ENCODE measurements at places on chromosomes 3 and 15. TPM values are rescaled to one million over a fixed set of nuclear protein-coding genes. Genes with fewer than 3 reads are reported as not detected.

IRAK2 gene
- 0.20 TPM for total RNA-seq

DNA sequence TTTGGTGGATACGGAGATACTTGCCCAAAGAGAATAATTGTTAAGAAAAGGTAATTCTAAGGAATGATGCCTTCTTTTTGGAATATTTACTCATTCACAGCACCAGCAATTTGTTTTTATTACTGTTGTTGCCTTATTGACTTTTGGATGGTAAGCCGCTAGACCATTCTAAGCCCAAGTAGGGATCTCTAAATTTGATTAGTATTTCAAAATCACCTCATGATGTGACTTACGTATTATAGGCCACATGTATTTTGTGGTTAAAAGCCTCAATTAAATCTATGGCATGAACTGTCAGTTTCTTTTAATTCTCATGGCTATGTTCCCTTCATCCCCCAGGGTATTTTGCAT lies 94.1 kb downstream of the PLCL2 start:
- DNase-seq = no peak

- no peak for DNase-seq
These were observed 14.1 kb downstream of the UBP1 start for GRCh38 chr3:33426068-33426467.

ANKRD34C gene
- not detected for total RNA-seq

- no peak for DNase-seq
These were observed 23.5 kb downstream of the PTH1R start for GRCh38 chr3:46901061-46901460.

DNA sequence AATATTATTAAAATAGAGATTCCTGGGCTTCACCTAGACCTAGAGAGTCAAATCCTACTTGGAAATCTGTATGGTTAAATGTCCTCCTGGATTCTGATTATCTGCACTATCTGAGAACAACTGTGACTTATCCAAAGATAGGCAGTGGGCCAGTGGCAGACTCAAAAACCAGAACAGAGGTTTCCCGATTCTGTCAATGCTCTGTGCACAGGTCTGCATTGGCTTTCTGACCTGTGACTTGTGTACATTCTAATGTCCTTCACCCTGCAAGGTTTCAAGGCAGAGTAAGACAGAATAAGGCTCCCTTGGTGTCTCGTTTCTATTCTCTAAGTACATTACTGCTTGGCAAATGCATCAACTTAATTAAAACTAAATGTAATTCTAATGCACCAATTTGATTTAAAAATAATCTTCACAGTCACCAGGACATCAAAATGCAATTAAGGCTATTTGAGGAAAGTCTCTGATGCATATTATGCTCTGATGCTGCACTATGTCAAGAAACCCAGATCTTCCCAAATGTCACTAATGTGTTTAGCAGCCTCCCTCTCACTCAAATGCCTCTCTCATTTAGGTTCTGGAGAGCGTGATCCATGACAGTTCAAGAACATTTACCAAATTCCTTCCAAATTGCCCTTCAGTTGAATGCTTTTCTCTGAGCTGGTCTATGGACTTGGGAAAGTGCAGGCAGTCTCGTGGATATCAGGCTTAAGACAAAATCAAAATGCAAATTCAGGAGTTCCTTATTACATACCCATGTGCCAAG lies 140.1 kb downstream of the STAC start:
- DNase-seq = no peak

ZNF80 gene
- total RNA-seq = not detected

WDR53 gene
- not detected for total RNA-seq

TNNC1 gene
- not detected for total RNA-seq

GRCh38 chr3:65952842-65953241 lies 85.9 kb downstream of the MAGI1 start:
- no peak for DNase-seq

GRCh38 chr3:191296041-191296541 lies 33.1 kb upstream of the CCDC50 start:
- peak; percentile 17 for DNase-seq

GRCh38 chr3:101778385-101779046 lies 495 bp upstream of the NXPE3 start:
- DNase-seq = no peak

CAPN7 gene
- total RNA-seq = 52.0 TPM

DNA sequence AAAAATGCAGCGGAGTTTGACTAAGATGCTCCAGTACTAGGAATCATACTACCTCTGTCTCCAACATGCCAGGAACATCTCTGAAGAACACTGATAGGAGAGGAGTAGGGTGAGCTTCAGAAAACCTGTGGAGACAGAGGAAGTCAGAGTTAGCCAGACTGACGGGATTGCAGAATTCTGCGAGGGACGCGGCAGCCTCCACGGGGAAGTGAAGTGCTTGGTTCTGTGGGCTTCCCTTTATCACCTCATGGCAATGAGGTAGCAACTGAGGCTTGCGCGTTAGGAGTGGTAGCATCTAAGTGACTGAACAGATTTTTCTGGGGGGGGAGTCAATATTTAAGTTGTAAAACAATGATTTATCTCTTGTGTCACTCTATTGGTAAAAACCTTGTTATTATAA lies 226.3 kb downstream of the MCTP2 start:
- no peak for DNase-seq

GRCh38 chr15:73244333-73244732 lies 124.4 kb downstream of the HCN4 start:
- DNase-seq = no peak

DNA sequence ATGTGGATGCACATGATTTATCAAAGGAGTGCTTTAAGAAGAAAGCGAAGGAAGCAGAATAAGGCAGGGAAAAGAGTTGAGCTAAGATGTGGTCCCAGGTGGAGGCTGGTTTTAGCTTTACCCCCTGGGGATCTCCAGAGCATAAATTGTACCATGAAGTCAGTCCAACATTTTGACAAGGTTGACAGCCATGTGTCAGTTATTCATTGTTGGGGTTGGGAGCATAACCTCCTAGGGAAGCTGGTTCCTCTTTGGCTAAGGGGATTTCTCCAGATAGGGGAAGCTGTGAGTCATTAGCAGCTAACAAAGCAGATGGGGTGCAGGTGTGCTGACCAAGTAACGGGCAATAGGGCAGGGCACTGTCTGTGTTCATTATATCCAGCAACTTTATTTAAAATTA lies 123.7 kb upstream of the IGSF10 start:
- no peak for DNase-seq

DNA sequence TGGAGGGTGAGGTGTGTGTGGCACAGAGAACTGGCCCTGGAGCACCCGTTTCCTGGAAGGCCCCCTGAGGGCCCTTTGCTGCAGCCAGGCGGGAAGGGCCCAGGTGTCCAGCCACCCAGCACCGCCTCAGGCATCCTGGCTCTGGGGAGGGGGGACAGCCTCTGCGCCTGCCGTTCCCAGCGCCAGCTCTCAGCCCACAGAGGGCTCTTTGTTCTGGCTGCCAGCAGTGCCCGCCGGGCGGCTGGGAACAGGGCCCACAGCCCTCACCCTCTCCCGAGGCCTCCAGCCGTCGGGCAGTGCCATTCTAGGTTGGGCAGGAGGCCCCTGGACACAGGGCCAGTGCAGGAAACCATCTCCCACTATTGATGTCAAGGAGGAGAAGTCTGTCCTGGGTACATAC lies 8.3 kb downstream of the SLC38A3 start:
- DNase-seq = no peak

KCNMB2 gene
- total RNA-seq = not detected

DNA sequence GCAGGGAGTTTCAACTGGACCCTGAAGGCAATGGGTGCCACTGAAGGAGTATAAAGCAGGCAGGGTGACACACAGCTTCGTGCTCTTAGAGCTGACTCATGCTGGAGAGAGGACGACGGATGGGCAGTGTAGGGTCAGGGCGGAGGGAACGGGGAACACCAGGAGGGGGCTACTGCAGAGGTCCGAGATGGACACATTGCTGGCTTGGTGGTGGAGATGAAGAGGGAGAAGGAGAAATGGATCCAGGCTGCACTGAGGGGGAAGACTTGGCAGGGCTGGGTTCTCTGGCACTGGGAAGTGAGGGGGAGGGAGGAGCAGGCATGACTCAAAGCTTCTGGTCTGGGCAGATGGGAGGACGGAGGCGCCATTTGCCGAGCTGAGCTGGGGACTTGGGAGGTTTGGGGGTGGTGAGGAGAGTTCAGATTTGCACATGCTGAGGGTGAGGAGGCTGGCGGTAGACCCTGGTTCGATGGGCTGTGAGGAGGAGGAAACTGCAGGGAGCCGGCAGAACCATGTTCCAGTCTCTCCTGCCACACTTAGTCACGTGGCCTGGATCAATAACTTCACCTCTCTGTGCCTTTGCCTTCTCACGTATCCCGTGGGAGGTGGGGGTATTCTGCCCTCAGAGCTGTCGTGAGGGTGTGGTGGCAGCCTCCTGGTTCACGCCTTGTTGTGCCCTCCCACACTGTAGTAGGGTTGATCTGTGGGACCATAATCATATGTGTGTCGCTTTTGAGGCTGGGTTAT lies 4.6 kb upstream of the KCTD6 start:
- no peak for DNase-seq

LMCD1 gene
- 12.1 TPM for total RNA-seq

DNA sequence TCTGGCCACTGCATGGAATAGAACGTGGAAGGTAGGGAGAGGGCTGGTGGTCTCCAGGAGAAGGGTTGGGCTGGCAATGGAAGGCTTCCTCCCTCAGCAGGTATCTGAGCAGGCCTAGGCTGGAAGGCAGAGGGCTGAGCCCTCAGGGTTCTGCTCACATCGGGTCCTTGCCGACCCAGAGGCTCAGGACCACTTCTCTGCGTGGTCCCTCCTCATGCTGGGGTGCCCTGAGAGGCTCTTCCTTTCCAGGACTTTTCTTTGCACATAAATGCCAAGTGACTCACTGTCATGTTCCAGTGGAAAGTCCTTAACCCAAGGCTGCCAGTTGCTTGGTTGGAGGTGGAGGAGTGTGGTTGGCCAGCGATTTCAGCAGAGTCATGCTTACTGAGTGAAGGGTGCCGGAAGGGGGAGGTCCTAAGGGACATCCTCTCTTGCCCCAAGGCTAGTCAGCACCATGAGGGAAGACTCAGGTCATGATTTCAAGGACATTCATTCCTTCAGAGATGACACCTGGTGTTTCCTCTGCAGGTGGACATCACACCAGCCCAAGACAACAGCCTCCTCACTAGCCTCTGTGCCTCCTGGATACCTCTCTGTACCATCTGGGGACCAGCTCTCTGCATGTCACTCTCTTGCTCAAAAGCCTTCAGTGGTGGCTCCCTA lies 8.2 kb downstream of the SLC6A6 start:
- peak; percentile 33 for DNase-seq

DNA sequence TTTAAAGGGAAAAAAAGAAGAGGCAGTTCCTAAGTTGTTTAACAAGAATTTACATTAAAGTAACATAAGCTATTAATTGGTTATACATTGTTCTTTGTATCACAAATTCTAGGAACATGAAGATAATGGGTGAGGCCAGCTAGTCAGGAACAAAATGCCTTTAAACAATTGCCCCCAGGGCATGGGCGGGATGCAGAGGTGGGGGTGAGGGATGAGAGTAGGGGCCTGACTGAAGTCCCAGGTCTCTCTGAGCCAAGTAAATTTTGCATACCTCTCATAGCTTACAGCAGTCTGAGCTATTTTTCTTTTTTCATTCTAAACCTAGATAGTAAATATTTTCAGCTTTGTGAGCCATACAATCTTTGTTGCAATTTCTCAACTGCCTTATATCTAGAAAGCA lies 77.8 kb upstream of the RNU6-1 start:
- DNase-seq = no peak

- no peak for DNase-seq
These were observed 420.1 kb downstream of the EDEM1 start for GRCh38 chr3:5607581-5607980.

GRCh38 chr3:26428992-26429391 lies 193.6 kb upstream of the LRRC3B start:
- no peak for DNase-seq

DNA sequence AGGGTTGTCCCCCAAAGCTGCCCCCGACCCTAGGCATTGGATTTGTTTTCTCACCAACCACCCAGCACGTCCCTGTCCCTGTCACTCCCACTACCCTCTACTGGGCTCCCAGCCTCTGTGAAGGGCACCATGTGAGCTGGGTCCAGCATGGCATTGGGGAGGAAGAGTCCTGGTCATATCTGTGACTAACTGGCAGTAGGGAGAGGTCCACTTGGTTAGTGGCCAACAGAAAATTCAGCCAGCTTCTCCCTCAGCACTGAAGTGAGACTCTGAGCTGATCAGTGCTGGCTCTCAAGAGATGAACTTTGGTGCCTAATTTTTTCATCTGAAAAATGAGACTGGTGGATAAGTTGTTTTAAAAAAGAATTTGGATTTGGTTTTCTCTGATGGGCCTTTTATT lies 11.3 kb upstream of the KIF23 start:
- no peak for DNase-seq

DNA sequence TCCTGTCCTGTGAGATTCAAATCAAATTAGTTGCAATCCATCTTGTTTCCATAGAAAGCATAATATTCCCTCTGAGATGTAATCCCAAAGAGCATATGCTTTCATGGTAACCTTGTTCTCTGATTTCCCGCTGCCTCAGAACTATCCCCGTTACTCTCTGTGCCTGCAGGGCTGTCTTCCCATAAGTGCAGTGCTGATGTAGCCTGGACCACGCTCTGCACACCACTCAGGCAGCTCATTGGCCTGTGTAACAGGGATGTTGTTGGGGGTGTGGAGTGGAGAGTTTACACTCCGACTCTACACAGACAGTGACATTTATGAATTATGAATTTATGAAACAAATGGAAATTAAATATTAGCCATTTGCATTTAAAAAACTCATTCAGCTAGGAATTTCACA lies 33.6 kb upstream of the CNTN3 start:
- DNase-seq = no peak

- no peak for DNase-seq
These were observed 44.0 kb downstream of the KBTBD12 start for GRCh38 chr3:127959041-127959440.

WDR93 gene
- not detected for total RNA-seq

- DNase-seq = no peak
These were observed 25.3 kb downstream of the LPP start for GRCh38 chr3:188179006-188179966.

GRCh38 chr15:82558502-82558901 lies 18.2 kb upstream of the RPS17 start:
- no peak for DNase-seq

NR2C2 gene
- 39.0 TPM for total RNA-seq

- DNase-seq = no peak
These were observed 130.6 kb downstream of the IGF1R start for GRCh38 chr15:98778960-98779359.

DNA sequence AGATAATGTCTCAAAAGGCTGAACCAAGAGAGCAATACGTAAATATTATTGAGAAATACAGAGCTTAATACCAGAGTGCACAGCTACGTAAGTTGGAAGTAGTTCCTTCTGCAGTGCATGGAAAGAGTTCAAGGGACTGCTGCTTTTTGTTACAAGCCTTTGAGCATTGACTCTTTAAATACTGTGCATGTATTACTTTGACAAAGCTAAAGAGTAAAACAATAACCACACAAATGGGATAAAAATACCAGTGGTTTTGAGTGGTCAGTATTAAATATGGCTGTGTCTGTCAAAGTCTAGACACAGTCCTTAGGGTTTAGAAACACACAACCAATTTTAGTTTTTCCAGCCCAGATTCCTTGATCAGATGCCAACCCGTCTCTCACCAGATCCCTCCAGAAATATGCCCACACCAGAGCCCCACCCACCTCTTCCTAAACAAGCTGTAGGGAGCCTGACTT lies 62.1 kb downstream of the SSR3 start:
- DNase-seq = no peak

AADAC gene
- not detected for total RNA-seq

- DNase-seq = no peak
These were observed 39.5 kb downstream of the USP8 start for GRCh38 chr15:50463423-50464358.

HIGD2B gene
- not detected for total RNA-seq

ST3GAL6 gene
- 2.2 TPM for total RNA-seq

Data from transverse colon (tissue), 4 donors.